ENCODE measurements at places on chromosomes 7 and 10.

- no peak for DNase-seq
Measured at GRCh38 chr7:128094686-128095085, 63.4 kb upstream of the LRRC4 start.

DNA sequence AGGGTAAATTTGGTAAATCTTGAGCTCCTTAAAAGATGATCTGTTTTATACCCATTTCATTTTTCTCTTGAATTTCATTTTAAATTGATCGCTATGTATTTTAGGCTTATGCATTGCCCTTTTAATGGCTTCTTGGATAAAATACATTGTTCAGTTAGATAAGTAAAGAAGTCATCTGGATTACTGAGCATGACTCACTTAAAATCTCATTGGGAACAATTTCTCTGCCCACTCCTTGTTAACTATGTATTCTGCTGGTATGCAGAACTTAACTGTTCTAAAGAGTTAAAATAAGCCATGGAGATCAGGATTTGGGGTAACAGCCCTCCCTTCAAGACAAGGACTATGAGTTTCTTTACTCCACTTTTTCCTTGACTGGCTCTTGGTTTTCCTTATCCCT, 134.2 kb downstream of the SND1 start:
- DNase-seq, result no peak

DNA sequence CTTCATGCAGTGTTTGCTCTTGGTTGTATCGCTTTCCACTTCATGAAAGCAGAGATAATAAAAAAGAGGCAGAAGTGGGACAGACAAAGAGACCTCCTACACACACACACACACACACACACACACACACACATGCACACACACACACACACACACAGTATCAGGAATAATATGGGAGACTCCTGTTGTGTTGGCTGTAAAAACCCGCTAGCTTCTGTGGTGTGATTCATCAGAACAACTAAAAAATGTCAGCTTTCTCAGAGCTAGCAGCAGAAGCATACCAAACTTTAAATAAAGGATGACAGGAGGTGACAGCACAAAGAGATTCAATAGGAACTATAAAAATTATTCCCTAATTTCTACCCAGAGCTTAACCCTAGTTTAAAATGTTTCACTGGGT, 148.2 kb upstream of the LRRTM3 start:
- no peak for DNase-seq

GRCh38 chr7:2763597-2763996, 75.6 kb downstream of the AMZ1 start:
- no peak for DNase-seq

- peak; percentile 91 for DNase-seq
Measured at GRCh38 chr7:100119072-100119969, at the start of the genes CNPY4 and TAF6. TSS of gene CNPY4 (plus strand) at chr7:100119634. CDS start at chr7:100119745, 111 bp downstream. TSS of gene TAF6 (minus strand) at chr7:100119358. CDS start at chr7:100114209, 5,149 bp downstream.
